ENCODE measurements at places on chromosomes 16 and 17.

DNA sequence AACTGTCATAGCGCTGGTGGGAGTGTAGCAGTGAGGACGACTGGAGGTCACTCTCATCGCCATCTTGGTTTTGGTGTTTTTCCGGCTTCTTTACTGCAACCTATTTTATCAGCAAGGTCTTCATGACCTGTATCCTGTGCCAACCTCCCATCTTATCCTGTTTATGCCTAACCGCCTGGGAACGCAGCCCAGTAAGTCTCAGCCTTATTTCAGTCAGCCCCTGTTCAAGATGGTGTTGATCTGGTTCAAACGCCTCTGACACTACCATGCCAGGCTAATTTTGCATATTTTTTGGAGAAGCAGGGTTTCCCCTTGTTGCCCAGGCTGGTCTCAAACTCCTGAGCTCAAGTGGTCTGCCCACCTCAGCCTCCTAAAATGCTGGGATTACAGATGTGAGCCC, 179.8 kb upstream of the HSBP1 start:
- no peak for DNase-seq

DNA sequence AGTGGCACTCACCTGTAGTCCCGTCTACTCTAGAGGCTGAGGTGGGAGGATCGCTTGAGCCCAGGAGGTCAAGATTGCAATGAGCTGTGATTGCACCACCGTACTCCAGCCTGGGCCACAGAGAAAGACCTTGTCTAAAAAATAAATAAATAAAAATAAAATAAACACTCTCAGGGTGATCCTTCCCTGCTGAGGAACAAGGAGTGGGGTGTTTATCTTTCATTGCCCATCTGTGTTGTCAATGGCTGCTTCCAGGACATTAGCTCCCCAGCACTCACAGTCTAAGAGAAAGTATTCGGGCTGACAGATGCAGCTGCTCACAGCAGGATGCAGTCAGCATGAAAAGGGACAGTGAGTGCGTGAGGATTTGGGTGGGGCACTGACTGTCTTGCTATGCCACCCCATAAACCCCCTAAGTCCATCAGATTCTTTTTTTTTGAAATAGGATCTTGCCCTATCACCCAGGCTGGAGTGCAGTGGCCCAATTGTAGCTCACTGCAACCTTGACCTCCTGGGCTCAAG, 31.3 kb upstream of the RBBP6 start:
- DNase-seq, result no peak

- no peak for DNase-seq
These were observed 174.1 kb downstream of the SNX29 start for GRCh38 chr16:12150600-12150999.

DNA sequence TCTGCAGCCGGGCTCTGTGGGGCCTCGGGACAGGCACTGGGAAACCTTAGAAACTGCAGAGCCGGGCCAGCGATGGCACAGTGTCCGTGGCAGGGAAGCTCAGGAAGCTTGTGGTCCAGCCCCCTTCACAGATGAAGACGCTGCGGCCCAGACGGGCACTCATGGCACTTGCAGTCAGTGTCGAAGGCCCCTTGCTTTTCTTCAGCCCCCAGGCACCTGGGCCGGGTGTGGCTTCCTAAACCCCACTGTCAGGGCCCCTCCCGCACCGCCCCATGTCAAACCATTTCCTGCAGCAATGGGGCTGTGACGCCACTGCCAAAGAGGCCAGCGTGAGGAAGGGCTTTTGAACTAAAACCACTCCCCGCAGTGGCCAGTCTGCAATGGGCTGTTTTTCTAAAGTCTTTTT, 164.0 kb downstream of the LAT start:
- DNase-seq, result no peak

GRCh38 chr17:75834279-75834920, 9.8 kb downstream of the UNC13D start:
- DNase-seq, result no peak

Measured in RPMI8226 (cell line).